ENCODE measurements at places on chromosomes 2 and 18.

GRCh38 chr2:241188361-241189092, at the start of gene ANO7:
Gene ANO7, plus strand, starts transcription at chr2:241188677. Its CDS starts 1,387 bp downstream, at chr2:241190064.
- no peak for DNase-seq

GRCh38 chr2:54015798-54016699, 45.3 kb upstream of the PSME4 start:
- no peak for DNase-seq

DNA sequence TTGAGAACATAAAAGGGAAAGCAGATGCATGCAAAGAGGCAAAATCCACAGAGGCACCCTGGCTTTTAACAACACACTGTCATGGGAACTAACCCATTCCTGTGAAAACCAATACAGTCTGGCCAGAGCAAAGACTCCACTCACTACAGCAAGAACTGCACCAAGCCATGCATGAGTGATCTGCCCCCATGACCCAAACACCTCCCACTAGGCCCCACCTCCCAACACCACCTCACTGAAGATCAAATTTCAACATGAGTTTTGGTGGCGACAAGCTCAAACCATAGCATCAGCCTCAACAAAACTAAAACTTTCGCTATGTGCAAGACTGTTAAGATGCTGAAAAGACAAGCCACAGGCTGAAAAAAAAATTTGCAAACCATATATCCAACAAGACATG, 162.8 kb downstream of the SMAD2 start:
- no peak for DNase-seq

DNA sequence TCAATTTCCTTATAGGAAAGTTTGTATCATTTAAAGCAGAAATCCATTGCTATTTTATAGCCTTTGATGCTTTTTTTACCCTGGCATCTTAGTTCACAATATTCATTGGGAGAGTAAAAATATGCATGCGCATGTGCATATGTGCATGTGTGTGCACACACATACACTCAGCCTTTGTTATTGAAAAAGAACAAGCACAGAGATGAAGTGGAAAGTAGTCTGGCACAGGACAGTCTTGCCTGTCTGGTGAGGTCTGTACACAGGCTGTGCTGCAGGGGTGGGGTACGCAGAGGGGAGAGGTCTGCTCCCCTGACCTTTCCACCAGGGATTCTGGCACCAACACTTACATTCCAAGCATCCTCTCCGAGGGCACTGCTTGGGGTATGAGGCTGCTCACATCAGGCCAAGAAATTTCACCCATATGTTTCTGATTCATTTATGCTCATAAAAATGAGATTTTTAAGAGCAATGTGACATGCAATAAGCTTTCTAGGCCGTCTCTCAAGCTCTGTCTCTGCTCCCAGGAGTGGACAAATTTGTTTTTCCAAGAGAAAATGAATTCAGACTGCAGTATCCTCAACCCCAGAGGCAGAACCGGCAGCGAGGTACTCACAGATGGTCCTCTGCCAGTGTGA, 237.2 kb downstream of the INSIG2 start:
- no peak for DNase-seq

GRCh38 chr18:43606795-43607194, 329.5 kb upstream of the SYT4 start:
- DNase-seq, result no peak

DNA sequence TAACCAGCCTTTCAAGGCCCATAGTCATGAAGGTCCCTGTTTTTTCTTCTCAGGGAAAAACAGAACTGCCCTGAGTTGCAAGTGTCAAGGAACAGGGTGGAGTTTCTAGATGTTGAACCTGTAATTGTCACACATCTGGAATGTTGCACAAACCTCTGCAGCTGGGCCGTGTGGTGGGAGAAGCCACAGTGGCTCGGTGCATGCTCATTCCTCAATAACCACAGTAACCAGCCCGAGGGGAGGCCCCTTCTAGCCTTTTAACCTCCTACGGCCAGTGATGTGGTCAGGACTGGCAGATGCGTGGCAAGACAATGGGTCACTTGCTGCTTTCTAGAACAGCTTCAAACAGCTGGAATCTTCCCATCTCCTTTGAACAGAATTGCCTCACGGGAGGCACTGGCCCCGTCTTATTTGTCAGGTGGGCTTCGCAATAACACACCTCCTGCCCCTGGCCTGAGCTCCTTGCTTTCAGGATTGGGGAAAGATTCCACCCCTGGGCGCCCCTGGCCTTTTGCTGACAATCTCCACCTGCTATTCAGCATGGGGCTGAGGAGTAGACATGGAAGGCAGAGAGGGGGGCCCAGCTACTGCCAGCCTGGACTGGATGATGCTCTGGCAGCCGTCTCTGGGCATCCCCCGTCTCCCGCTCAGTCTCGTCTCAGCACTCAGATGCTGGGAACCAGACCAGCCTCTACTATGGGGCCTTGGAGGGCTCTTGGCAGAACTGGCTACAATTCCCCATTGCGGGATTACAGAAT, 102.9 kb downstream of the KLHL29 start:
- no peak for DNase-seq

GRCh38 chr18:76275727-76276313, 219.2 kb downstream of the ZNF516 start:
- no peak for DNase-seq

GRCh38 chr2:199984755-199985154, 29.4 kb downstream of the MAIP1 start:
- DNase-seq, result no peak

DNA sequence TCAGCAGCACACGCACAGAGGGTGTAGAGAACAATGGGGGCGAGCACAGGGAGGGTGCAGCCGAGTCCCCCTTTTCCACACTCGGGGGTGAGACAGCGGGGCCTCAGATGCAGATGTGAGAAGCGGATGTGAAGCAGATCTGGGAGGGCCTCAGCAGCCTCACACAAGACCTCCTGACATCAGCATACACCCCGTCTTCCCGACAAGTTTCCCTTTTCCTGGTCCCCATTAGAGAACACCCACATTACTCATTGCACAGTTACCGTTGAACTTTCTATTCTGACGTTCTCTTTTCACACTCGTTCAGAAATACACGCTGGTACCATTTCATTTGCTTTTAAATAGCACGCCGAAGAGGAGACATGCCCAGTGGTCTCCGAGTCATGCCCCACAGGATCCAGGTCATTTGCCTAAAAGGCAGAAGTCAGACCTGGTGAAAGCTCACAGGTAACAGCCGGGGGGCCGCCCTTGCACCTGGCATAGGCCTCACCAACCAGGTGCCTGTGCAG, 129.5 kb upstream of the ID2 start:
- no peak for DNase-seq

DNA sequence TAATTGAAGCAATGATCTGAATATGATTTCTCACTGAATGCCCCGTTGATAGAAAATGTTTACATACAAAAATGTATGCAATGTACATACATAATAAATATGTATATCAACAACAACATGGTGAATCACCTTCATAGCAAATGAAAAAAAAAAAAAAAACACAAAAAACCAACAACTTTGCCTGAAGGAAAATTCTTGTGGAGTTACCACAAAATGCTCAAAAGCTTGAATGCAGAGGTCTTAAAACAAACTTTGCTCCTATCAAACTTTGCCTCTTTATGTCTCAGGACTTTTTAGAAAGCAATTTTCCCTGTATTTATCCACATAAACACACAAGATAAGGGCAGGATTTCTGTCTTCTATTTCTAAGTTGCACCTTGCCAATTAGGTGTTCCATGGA, 92.9 kb upstream of the SIX2 start:
- DNase-seq, result no peak

DNA sequence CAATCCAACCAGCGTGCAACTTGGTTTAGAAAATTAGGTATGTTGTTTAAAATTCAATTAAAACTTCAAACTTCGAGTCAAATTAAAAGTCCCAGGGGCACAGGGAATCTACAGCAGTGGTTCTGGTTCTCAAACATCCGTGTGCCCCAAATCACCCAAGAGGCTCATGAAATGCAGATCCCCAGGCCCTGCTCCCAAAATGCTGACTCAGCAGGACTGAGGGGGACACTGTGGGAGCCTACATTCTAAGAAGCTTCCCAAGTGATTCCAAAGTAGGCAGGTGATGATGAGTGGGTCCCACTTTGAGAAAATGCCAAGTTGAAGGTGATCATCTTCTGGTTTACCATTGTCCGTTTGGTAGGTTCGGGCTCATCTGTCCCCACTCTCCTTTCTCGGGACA, 82.3 kb downstream of the GALNT14 start:
- DNase-seq, result no peak

DNA sequence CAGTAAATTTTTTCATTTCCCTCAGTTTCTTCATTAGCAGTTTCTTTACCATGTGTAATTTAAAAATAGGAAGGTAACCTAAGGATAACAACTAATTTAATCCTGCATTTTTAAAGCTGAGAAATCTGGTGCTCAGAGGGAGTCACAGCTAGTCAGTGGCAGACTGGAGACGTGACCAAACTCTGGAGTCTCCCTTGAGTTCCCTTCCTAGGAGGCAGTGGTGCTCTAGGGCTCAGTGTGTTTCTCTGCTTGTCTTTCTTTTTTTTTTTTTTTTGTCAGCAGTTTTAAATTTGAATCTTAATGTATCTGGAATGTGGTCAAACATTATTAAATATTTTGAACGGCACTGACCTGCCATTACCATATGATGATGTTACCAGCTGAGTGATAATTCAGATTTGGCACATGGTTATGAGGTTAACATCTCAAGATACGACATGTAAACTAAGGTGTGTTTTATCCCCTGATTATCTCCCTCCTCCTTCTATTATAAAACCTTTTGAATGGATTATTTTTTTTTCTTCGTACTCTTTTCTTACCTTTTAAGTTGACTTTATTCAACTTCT, 226.2 kb downstream of the GALNT13 start:
- DNase-seq, result no peak

DNA sequence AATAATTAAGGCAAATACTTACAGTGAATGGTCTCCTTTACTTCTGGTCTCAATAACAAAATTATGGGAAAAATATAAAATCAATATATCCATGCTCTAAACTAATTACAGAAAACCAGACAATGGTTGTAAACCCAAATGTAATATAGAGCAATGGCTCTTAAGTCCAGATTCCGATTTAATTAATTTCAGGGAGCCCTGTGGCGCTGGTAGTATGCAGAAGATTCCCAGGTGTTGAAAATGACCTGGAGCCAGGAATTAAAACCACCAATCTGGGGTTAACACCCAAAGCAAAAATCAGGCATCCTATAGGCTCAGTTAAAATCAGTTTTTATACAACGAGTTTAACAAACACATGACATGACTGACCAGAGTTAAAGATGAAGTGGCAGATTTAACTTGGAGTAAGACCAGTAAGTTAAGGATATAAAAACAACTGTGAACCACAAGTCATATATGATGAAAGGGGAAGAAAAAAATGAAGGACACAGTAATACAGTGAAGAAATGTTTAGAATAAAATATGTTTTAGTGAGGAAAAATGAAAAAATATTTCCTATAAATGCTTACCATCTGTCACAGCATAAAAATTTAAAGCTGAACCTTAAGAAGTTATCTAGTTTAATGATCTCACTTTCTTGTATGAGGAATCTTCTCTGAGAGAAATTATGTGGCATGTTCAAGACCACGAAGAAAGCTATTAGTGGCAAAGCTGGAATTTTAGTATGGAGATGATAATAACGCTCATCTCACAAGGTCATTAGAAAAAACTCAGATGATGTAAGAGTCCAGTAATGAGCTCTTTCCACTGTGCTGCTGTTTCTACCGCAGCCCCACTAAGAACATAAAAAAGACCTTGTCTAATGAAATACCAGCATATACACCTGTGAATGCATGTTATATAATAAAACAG, 45.8 kb upstream of the FLACC1 start:
- no peak for DNase-seq

GRCh38 chr18:48797841-48798255, 152.9 kb downstream of the SMAD7 start:
- DNase-seq, result no peak

DNA sequence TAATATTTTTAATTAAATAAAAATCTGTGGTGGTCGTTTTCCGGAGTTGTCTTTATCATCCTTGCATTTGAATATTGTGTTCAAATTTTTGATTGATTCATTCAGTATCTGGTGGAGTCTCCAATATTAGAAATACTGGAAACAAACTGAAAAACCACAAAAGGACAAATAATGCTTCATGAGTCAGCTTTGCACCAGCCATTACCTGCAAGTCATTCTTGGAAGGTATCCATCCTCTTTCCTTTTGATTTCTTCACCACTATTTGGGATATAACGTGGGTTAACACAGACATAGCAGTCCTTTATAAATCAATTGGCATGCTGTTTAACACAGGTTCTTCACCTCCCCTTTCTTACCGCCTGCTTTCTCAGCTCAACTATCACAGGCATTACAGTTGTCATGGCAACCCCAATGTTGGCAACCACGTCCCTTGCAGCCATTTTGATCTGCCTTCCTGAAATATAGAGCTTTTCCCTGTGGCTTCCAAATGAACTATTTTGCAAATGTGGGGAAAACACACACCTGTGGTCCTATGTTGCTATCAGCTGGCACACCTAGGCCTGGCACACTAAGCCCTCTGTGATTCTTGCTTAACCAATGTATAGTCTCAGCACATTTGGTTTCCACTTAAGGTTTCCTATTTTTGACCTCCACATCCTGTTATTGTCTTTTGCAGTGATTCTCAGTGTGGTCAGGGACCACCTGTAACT, 6.5 kb downstream of the CTLA4 start:
- peak; percentile 57 for DNase-seq

GRCh38 chr2:181185421-181185820, 205.0 kb downstream of the UBE2E3 start:
- DNase-seq, result no peak

DNA sequence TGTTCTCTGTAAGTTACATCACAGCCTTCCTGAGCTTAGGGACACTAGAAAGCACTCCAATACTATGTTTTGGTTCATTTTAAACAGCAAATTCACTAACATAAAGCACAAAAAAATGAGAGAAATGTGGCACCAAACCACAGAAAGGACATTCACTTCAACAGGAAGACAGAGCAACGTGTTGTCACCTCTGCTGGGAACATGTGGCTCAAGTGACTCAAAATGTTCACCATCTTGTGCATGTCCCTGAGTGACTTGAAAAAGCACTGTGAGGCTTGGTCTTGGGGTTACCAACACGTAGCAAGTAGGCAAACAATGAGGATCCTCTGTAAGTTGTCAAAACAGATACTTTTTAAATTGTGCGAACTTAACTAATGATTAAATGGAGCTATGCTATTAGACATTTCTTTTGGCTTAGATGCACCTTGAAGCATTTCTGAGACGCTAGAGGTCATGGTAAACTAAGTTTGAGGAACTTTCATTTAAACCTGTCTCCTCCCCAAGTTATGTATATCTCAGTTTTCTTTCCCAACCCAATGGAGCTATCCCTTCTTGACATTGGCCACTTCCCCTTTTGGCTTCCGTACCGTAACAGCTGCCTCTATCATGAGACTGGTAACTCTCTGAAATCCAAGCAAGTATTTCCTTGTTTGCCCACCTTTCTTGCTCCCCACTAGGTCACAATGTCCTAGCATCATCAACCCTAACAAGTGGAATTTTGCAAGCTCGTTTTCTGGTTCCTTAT, 14.0 kb upstream of the ST6GAL2 start:
- DNase-seq, result no peak

DNA sequence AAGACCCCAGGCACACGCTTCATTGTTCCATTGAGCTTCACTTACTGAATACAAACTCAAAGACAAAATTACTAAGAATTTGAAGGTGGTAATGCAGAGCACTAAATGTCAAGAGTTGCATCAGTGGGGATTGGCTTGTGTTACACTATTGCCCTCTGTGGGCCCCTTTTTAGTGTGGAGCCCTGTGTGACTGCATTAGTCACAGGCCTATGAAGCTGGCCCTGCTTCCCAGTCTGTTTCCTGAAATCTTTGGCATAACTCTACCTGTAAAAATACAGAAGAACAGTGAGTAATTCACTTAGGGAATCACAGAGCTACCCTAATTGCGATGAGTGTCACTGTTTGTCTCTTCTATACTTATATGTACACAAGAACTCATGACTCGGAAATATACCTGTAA, 40.0 kb upstream of the STPG4 start:
- DNase-seq, result no peak

- no peak for DNase-seq
Measured at GRCh38 chr2:236083934-236084333, 84.3 kb downstream of the GBX2 start.

Measured in CD4-positive, alpha-beta T cell (primary cell).